ENCODE measurements at places on chromosomes 2 and 18. TPM values are rescaled to one million over a fixed set of nuclear protein-coding genes. Genes with fewer than 3 reads are reported as not detected.
A peak's percentile ranks its signal among the peaks of the same experiment; 100 is the strongest.

- no peak for DNase-seq
Measured at GRCh38 chr18:55688030-55688429, 100.0 kb upstream of the TCF4 start.

DNA sequence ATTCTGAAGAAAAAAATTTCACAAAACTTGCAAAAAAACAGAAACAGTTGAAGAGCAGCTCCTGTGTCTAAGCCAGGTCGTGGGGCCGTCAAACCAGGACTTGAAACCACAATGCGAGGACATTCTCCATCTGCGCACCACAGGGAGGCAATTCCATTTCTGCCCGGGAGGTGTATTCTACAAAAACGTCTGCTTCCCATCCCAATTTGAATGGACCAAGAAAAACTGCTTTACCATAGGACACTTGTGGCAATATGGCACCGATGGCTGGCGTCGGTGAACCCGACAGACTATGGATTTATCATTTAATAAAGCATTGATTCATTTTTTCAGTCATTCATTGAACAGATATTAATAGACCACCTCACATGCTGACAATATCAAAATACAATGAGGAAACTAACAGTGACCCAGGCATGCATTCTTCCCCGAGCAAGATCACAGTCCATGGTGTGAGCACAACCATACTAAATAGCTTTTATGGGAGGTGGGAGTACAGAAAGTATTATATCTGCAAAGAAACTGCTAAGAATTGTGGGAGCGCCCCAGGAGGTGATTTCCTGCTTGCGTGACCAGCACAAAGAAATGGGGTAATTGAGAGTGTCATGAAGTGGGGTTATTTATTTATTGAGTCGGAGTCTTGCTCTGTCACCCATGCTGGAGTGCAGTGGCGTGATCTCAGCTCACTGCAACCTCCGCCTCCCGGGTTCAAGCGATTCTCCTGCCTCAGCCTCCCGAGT lies 10.5 kb upstream of the ZAP70 start:
- no peak for DNase-seq

DNA sequence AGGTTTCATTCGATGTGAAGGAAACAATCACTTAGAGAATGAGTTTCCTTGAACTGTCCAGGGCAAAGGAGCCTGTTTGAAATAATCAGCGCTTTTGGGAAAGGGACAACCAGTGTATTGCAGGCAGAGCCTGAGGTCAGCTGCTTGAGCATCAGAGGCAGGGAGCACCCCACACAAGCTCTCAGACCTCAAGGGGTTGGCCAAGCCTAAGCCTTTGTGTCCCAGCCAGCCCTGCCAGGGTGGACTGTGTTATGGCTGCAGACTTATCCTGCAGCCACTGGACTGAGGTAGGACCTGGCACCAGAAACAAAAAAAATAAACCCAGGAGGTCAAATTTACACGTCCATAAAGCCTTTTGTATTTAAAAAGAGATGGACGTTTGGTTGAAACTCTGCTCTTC lies 228.3 kb downstream of the SEPTIN10 start:
- no peak for DNase-seq

GRCh38 chr2:216692636-216693413 lies 2.5 kb downstream of the IGFBP5 start:
- peak; percentile 83 for DNase-seq

GRCh38 chr2:197388866-197389587 lies 45.8 kb downstream of the SF3B1 start:
- DNase-seq: no peak

DNA sequence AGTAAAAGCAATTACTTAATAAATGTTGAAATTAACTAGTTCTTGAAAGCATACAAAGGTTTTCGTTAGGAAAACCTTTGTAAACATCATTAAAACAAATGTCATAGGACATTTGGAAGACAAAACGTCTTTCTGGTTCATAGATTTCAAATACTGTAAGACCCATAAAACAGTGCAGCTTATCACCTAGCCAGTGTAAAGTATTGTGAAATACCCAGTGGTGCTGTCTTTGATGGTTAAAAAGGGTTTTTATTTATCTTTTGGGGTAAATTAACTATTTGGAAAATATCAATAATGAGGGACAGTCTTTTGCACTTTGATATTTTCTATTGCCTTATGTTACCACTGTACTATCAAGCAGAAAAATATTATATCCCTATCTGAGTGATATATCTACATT lies 120.0 kb upstream of the FAM98A start:
- DNase-seq: no peak

DNA sequence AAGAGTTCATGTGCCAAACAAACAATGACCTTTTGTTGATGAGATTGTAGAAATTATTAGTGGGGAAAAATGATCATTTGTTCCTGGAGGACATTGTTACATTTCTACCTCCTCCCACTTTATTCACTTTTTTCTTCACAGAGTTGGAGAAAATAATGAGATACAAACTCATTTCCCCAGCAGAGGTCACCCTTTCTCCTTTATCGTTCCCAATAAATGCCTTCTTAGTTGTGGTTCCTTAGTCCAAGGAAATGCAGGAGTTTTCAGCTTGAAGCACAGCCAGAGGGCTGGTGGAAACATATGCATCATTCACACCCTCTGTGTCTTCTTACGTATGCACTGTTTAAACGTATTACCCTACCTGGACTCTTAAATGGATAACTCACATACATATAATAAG lies 108.8 kb downstream of the SLC4A3 start:
- no peak for DNase-seq

DNA sequence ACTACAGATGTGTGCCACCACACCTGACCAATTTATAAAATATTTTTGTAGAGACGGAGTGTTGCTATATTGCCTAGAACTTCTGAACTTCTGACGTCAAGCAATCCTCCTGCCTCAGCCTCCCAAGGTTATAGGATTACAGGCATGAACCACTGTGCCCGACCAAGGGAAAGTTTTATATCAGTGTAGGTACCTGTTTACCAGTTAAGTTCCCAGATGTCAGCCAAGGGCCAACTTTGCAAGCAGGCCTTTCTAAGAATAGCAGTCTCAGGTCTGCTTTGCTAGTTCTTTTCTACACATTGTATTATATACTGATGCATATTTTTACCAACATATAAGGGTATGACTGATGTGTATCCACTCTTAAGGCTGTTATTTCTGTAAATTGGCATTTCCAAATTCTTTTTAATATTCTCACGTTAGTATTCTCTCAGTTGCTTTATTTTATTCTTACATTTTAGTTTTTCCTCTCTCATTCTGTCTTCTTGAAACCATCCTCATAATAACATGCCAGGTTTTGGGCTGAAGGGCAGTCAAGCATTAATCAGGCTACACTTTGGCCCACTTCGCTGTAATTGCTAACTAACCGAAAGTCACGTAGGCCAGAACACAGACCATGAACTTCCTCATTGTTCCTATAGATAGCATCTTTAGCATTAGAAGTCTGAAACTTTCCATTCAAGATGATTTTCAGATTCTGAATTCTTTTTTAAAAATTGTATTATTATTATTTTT lies 25.0 kb upstream of the CXXC1 start:
- DNase-seq: no peak

GRCh38 chr18:49025767-49026500 lies 75.2 kb upstream of the SMAD7 start:
- peak; percentile 32 for DNase-seq

DNA sequence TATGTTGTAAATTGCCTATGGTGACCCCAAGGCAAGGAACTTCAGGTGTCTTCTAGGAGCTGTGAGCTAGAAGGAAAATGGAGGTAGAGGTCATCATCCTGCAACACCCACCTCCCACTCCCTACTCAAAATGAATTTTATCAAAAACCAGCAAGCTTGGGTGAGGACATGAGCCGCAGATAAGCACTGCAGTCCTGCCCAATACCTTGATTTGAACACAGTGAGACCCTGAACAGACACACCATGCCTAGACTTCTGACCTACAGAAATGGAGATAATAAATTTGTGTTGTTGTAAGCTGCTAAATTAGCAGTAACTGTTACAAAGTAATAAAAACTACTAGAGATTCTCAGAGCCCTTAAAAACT lies 13.4 kb downstream of the MEX3C start:
- DNase-seq: no peak

DNA sequence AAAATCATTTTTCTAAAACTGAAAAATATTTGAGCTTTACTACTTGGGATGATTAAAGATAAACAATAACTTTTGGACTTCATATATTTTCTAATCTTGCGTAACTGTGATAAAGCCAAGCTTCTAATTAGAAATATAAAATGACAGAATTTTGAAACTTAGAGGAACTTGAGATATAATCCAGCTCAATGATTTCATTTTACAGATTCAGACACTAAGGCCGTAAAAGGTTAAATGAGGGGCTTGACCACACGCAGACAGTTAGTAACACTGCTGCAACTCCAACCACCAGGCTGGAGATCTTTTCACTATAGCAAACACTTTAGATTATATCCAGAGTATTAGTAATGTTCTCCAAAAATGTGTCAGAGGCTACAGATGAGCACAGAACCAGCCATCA lies 445.5 kb downstream of the ZEB2 start:
- DNase-seq: no peak

GRCh38 chr2:235107640-235107951 lies 155.8 kb downstream of the SH3BP4 start:
- no peak for DNase-seq

GRCh38 chr2:226189061-226189460 lies 610.6 kb downstream of the IRS1 start:
- DNase-seq: no peak

GRCh38 chr2:41990688-41991087 lies 57.1 kb upstream of the PKDCC start:
- DNase-seq: no peak

DNA sequence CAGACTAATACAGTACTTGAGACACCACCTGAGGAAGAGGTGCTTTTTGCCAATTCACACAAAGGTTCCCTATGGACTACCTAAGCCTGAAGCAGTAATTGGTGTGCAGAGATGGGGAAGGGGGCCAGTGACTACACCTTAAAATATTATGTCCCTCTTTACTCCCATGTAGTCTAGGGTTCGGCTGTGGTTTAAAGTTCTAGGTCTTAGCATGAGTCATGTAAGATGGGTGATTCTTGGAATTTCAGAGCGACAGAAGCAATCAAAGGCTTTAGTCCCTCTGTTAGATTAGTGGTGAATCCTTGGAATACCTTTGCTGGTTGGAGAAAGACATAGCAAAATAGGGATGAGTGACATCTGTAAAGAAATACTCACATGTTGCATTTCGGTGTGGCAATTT lies 14.3 kb upstream of the CCDC85A start:
- no peak for DNase-seq

GRCh38 chr2:201396595-201396994 lies 39.5 kb upstream of the FLACC1 start:
- DNase-seq: no peak

- no peak for DNase-seq
Measured at GRCh38 chr2:33763671-33764310, 164.7 kb upstream of the FAM98A start.

GRCh38 chr2:143121079-143121478 lies 8.1 kb upstream of the ARHGAP15 start:
- DNase-seq: no peak

- DNase-seq: no peak
Measured at GRCh38 chr2:113164930-113165585, 8.7 kb upstream of the PSD4 start.

DNA sequence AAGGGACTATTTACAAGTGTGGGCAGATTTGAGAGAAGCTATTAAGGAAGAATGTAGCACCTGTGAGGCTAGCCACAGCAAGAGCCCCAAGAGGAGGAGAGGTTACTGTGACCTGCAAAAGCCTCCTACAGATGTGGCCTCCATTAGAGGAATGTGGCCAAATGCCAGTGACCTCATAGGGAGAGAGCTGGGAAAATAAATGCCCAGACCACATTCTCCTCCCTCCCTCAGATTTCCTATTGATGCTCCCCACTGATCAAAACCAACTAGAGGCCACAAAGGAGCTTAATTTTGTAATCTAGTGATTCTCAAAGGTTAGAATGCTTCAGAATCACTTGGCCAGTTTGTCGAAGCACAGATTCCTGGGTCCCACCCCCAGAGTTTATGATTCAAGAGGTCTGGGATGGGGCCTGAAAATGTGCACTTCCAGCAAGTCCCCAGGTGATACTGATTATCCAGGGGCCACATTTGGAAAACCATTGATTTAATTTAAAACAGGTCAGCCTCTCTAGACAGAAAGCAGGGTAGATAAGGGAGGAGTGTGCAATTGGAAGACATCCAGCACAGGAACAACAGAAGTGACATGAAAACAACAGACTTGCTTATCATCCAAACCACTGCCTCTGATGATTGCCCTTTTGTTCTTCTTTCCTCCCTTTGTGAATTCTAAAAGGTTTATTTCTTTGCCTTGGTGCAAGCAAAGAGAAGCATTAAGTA lies 61.2 kb upstream of the RBBP8 start:
- no peak for DNase-seq

DNA sequence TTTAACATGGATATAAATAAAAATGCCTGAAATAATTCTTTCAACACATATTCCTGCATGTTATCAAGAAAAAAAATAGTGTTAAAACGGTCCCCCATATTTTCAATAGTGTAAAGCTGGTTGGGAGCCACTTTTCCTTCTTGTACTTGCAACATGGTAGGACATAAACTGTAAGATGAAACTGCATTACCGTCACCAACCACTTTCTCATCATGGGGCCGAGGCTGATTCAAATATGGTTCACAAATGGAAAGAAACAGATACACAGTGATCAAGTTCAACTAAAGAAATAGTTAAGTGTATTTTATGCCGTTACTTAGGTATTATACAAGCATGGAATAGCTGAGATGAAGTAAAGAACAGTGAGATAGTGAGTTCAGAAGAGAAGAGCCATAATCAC lies 360.7 kb downstream of the ZEB2 start:
- DNase-seq: no peak

DNA sequence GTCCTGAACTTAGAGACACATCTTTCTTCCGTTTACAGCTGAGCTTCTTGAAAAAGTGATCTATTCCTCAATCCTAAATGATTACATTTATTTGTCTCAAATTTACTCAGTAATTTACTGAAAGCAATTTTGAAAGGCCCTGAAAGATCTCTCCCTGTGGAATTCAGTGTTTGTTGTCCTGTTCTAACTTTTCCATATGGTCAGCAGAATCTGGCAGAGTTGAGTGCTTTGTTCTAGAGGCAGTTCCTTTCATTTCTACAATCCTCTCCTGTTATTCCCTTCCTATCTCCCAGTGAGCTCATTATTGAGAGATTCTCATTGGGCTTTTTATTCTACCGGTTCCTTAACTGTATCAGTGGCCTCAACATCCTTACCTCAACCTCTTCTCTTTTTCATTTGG lies 36.5 kb upstream of the REG3G start:
- DNase-seq: no peak

GRCh38 chr2:164061129-164061746 lies 325.4 kb upstream of the FIGN start:
- peak; percentile 20 for DNase-seq

EVX2 gene
- total RNA-seq: not detected

KCNS3 gene
- total RNA-seq: 3.0 TPM

ALMS1 gene
- total RNA-seq: 8.5 TPM

RAD51AP2 gene
- total RNA-seq: 0.25 TPM

CD8B2 gene
- not detected for total RNA-seq

EFEMP1 gene
- 194 TPM for total RNA-seq

SPHKAP gene
- total RNA-seq: 39.1 TPM

HOXD1 gene
- total RNA-seq: not detected

CFAP210 gene
- not detected for total RNA-seq

AFG3L2 gene
- 88.4 TPM for total RNA-seq

RRM2 gene
- total RNA-seq: 6.1 TPM

All from right cardiac atrium (tissue), 5 donors.